ENCODE measurements at places on chromosomes 4 and X. TPM values are rescaled to one million over a fixed set of nuclear protein-coding genes. Genes with fewer than 3 reads are reported as not detected.

DNA sequence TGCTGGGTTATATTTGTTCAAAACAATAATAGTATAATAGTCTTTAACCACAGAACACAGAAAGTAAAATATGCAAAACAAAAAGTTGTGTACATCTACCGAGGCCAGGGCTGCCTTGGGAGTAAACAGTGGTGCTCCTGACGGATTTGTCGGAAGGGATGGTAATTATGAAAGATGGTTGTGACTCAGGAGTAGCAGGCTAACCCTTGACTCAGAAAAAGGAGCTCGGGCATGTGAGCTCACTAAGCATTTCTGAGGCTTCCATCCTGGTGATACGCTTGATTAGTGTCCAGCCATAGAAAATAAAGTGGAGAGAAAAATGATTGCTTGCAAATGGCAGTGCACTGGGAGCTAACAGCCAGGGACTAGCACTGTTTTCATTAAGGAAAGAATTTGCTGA, 53.2 kb upstream of the SPANXB1 start:
- DNase-seq = no peak

DNA sequence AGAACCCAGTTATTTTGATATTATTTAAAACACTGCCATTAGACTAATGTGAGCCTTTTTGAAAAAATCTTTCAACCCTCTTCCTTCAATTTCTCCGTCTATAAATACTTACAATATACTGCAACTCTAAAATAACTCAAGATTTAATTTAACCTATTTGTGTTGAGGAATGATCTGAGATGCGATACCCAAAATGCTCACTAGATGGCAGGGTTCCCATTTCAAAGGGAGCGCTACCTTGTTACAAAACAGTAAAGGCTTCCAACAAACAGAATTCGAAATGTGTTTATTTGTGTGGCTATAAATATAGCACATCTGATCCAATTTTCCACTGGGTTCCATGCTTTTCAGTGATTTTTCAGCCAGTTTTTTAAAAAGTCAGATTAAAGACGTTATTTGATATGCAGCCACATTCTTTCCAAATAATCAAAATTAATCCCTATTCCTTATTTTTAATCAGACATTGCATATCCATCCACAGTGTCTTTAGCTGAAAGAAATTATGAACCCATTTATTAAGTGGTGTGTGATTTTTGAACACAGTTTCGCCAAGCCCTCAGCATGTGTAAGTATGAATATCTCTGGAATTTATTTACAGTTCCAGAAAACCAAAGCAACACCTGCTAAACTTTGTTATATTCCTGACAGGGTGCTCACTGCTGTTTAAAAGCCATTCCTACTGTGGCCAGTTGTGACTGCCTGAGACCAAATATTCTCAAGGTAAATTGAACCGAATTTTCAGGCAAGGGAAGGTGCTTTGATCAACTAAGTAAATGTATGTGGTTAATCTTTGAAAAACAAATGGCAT, 668.0 kb upstream of the LCORL start:
- peak; percentile 58 for DNase-seq

DNA sequence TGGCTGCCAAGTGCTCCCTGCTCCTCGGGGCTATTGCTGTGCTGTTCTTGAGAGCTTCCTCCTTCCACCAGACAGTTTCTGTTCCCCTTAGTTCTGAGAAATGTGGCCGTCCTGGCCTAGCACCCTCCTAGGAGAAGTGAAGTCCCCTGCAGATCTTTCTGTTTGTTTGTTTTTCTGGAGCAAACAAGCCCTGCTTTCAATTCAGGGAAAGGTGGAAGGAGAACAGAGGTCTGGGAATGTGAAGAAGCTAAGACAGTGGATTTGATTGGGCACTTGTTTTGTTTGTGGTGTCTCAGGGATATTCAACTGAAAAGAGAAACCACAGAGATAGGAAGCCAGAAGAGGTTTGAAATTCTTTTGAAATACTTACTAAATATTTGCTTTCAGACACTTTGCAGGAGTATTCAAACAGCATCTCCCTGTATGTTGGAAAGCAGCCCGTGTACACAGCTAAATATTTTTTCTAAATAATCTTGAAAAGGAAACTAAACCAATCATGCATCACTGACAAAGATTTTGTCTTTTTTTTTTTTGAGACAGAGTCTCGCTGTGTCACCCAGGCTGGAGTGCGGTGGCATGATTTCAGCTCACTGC, 36.5 kb upstream of the PPM1K start:
- peak; percentile 32 for DNase-seq

DNA sequence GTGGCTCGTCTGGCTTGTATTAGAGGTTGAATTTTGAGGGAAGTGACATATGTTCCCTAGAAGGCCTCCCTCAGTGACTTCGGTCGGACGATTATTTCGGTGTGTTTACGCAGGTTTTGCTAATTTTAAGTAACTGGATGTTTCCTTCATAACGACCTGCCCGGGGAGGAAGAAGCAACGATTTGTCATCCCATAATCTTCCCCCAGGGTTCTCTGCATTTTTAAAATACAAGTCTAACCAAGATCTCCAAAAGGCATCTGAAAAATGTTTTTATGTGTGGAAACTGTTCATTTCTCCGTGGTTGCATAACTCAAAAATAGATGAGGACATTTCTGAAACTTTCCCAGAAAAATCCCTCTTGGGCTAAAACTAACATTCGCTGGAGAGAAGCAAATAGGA, 195.4 kb downstream of the SHOX start:
- no peak for DNase-seq

- DNase-seq = peak; percentile 19
Observed at GRCh38 chr4:174120446-174121295, 162.8 kb downstream of the FBXO8 start.

DNA sequence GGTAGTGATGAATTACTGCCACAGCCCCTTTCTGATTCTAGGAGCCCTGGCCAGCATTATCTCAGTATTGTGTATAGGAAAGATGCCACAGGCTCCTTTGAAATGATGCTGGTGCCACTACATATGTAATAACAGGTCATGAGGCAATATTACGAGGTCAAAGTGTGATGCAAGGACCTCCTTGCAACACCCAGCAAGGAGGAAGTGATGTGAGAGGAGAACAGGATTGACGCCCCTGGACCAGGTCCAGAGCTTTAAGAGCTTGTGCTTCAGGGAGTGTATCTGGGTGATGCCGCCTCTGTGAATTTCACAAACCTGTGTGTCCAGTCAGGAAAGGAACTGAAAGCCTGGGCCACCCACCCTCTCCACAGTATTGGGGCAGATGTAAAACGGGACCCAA, 261.8 kb downstream of the MID1IP1 start:
- DNase-seq = peak; percentile 62

GRCh38 chrX:107420571-107420970, 28.9 kb upstream of the FRMPD3 start:
- no peak for DNase-seq

DNA sequence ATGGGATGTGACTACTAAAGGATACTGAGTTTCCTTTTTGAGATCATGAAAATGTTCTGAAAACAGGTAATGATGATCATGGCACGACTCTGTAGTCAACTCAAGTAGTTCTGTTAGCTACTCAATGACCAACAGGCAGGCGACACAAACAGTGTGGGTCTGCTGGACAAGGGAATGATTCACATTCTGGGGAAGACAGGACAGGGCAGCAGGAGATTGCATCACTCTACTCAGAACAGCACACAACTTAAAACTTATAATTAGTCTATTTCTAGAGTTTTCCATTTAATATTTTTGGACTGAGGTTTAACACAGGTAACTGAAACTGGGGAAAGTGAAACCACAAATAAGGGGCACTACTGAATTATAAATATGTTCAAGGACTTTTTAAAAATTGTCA, 365.2 kb downstream of the PRDM5 start:
- DNase-seq = no peak

DNA sequence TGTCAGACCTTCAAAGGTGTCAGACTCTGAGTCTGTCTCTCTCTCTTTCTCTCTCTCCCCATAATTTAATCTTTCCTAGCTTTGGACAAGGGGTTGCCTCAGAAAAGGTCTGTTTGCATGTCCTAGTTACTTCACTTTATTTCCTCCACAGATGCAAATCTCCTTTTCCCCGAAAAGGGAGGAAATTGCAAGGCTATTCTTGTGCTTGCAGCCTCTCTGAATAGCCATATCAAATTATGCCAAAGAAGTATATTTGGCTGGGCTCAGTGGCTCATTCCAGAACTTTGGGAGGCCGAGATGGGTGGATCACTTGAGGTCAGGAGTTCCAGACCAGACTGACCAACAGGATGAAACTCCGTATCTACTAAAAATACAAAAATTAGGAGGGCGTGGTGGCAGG, 145.6 kb upstream of the GATB start:
- DNase-seq = no peak

GRCh38 chr4:83217721-83218522, 66.7 kb downstream of the COQ2 start:
- peak; percentile 22 for DNase-seq

DNA sequence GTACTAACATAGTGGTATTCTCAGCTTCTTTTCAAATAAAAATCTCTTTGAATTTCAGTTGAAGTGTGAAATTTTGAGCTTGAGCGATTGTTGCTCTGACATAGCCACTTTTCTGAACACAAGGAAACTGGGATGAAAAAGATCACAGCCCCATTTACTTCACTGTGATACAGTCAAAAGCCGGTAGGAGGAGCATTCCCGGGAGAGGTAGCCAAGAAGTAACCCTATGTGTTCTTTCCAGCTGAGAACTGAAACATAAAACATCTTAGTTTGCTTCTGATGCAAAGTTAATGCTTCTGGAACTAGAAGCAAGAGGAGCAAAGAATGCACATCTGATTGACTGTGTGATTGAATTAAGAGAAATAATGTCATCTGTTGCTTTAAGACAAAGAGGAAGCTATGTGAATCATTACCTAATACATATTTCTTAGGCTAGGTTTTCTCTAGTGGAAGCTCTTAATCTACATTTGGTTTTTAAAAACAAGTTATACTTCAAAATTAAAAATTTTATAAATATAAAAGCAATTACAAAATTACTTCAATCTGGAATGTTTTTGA, 88.3 kb upstream of the UNC5C start:
- no peak for DNase-seq

GRCh38 chrX:81202456-81202819, 536 bp downstream of the SH3BGRL start:
- no peak for DNase-seq

DNA sequence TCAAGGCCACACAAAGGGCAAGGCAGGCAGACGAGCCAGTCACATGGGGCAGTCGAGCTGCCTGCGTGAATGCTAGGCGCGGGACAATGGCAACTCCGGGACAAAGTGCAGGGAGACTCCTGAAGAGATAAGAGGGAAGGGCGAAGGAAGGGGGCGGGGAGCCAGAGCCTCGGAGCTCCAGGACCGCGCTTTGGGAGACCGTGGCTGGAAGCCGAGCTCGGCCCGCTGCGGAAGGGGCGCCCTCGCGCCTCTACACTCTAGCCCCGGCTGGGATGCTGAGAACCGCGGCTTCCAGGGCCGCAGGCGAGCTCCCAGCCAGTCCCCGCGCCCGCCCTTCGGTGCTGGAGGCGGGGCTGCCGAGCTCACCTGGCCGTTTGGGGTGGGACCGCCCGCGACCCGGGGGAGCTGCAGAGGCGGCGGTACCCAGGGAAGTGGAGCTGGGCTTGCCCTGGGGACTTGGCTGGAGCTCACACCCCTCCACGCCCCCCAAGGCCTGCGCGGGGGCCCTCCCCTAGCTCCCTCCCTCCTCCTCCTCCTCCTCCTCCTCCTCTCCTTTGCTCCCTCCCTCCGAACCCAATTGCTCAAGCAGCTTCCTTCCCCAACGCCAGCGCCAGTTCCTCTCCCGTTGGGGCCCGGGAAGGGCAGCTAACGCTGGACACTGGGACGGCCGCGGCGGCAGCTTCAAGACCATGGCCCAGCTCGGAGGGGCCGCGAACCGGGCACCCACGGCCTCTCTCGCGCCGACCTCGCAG, at the start of gene SOWAHD:
Gene SOWAHD, plus strand, starts transcription at position 610 of the 752 bp plus-strand sequence. Its CDS starts 80 bp downstream, at position 690.
- DNase-seq = no peak

DNA sequence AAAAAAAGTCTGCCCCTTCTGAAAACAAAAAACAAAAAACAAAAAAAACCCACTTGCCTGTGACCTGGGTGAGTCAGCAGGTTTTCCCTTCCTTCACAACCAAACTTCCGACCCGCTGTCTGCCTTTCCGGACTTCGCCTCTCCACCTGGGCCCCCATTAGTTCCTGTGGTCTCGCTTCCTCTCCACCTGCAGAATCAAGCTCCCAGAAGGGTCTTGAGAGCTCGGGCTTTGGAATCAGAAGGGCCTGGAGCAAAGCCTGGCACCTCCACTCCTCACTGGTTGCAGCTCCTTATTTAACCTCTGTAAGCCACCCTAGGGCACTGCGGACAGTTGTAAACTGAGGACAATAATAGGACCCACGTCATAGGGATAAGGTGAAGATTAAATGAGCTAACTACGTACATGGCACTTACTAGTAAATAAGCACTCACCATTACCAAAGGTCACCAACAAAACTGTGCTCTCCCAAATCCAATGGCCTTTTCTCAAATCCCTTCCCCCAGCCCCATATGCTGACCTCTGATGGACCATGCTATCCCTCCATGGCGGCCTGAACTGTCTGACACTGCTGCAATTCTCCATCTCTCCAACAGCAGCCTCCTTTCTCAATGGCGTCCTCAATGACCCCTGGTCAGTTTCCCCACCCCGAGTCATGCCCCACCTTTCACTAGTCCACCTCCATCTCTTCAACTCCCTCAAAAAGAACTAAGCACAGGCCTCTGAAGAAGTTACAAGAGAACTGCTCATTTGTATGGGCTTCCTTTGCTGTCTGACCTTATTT, 64.2 kb downstream of the IRF2 start:
- DNase-seq = no peak

GRCh38 chrX:70043685-70044084, 6.1 kb downstream of the AWAT2 start:
- no peak for DNase-seq

- no peak for DNase-seq
Observed at GRCh38 chr4:6466756-6467381, 5.5 kb downstream of the PPP2R2C start.

DNA sequence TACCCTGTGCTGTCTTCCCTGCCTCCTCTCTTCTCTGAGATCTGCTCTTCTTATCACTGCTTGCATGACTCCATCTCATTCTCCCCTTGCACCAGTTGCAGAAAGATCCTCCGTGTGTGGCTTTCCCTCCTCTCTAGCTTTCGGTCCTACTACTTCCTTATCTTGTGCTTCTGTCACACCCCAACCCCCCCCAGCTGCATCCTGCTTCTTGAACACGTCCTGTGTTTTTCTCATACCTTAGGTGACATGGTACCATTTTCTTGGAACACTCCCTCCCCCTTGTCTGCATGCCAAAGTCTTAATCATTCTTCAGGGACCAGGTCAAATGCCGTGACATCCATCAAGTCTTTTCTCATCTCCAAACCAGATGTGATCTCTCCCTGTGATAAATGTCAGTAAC, 46.4 kb downstream of the FHL1 start:
- no peak for DNase-seq

- no peak for DNase-seq
Observed at GRCh38 chr4:66750273-66750672, 795.0 kb downstream of the CENPC start.

GRCh38 chrX:21838937-21839333, 482 bp upstream of the MBTPS2 start:
- no peak for DNase-seq

GRCh38 chr4:156194896-156195295, 241.2 kb upstream of the CTSO start:
- no peak for DNase-seq

- DNase-seq = no peak
Observed at GRCh38 chr4:121353213-121353612, 27.6 kb downstream of the QRFPR start.

USP17L26 gene
- polyA plus RNA-seq = not detected

MCTS1 gene
- 30.4 TPM for polyA plus RNA-seq

FAM149A gene
- polyA plus RNA-seq = 31.4 TPM

IQCM gene
- not detected for polyA plus RNA-seq

UNC5C gene
- 0.35 TPM for polyA plus RNA-seq

TNMD gene
- polyA plus RNA-seq = not detected

RAB9B gene
- 2.3 TPM for polyA plus RNA-seq

GNPDA2 gene
- polyA plus RNA-seq = 3.8 TPM

ADH7 gene
- polyA plus RNA-seq = 0.07 TPM
